Stimulated activated naive CD4-positive, alpha-beta T cell treated with Interleukin-2 at 50 U/mL for 16 hours (primary cell): ENCODE measurements at places on chromosomes 2 and 18.
A peak's percentile ranks its signal among the peaks of the same experiment; 100 is the strongest.

DNA sequence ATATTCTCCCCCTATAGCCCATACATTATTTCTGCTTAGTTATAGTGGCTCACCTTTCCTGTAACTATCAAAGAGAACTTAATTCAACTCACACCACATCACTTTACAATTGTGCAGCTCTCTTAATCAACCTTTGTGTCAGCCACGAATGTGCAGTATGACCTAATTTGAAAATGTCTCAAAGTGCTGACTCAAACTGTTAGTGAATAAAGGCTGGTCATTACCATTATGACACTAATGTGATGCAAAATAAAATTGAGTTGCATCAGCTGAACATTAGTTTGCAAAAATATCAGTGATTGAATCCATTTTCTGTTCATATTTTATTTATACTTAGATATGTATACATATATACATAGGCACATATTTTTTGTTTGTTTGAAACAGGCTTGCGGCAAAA, 251.8 kb downstream of the MEIS1 start:
- DNase-seq: no peak

DNA sequence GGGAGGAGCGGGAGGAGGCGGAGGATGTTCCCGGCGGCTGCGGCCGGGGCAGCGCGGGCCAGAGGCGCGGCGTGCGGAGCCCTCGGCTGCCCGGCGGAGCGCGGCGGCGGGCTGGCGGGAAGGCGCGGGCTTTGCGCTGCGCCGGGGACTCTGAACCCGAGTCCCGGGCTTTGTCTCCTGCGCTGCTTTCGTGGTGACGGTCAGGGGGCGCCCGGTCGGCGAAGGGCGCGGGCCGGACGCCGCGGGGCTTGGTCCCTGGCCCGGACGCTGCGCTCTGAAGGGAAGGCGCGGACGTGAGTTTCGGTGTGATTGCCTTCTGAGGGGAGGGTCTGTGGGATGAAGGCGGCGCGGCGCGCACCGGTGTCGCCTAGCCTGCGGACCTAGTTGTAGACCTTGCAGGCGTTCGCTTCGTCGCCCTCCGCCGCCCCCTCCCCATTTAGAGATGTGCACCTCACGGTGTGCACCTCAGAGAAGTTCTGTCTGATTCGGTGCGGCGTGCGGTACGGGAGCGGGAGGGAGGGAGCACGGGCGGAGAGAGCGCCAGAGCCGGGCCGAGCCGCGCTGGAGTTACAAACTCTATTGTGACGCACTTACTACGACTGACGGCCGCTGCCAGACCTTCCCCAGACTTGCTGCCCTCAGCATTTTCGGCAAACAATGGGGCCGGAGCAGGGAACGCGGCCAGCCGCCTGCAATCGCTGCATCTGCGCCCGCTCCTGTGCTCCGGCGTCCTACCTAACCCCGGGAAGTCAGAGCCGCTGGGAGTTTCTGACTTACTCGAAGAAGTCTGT, 2.1 kb downstream of the BCL2L11 start:
- peak; percentile 28 for DNase-seq

DNA sequence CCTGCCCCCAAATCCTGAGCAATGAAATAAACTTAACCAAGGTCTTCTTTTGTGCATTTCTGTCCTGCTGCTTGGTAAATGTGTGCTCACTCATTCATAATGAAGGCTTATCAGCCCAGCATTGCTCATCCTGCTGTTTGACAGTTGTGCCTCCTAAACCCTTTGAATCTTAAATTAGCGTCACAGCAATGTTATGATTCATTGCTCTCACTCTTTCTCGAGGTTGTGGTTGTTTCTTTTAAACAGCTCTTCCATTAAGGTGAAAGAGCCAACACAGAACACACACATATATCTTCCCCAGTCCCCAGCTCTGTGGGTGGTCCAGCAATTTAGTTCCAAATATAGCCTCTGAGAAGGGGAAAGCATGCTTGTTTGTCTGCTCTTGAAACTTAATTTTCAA, 84.0 kb downstream of the EVA1A start:
- DNase-seq: no peak

GRCh38 chr2:69973335-69973735, 11.9 kb upstream of the ASPRV1 start:
- no peak for DNase-seq

DNA sequence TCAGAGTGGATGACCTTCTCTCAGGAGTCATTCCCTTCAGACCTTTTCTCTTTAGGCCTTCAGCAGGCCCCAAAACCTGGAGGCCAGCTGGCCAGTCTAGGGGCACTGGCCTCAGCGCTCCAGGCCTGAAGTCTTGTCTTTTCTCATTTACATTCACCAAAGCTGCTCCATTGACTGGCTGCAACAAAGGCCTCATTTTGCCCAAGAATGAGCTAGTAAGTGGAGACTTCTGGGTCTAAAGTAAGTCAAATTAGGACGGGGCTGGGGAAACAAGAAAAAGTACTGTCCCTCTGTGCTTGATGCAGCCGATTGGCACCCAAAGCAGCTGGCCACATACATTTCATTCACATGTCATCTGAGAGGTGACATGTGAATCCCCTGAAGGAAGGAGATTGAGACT, 83.8 kb upstream of the RIOK3 start:
- DNase-seq: no peak

GRCh38 chr18:79496978-79497637, 101.4 kb downstream of the NFATC1 start:
- no peak for DNase-seq

DNA sequence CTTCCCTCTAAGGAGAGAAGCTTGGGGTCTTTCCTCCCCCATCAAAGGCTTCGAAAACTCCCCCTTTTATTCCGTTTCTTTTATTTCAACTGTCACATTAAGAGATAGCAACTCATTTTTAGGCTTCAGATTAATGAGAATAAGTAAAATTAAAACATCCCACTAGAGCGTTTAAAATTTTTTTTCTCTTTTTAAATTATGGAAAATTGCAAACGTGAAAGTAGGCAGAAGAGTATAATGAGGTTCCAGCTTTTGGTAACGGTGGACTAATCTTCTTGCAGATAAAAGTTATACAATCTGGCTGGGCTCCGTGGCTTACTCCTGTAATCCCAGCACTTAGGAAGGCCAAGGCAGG, 21.9 kb upstream of the RMP24 start:
- DNase-seq: no peak

GRCh38 chr18:74337912-74338309, 22.3 kb downstream of the C18orf63 start:
- no peak for DNase-seq

GRCh38 chr2:201784563-201784962, 3.8 kb upstream of the ALS2 start:
- no peak for DNase-seq

- no peak for DNase-seq
Measured at GRCh38 chr2:156753766-156754165, 317.6 kb downstream of the GPD2 start.

GRCh38 chr2:73705091-73705490, 32.1 kb downstream of the TPRKB start:
- DNase-seq: no peak

- DNase-seq: no peak
Measured at GRCh38 chr2:134232868-134233727, 20.8 kb upstream of the MGAT5 start.

DNA sequence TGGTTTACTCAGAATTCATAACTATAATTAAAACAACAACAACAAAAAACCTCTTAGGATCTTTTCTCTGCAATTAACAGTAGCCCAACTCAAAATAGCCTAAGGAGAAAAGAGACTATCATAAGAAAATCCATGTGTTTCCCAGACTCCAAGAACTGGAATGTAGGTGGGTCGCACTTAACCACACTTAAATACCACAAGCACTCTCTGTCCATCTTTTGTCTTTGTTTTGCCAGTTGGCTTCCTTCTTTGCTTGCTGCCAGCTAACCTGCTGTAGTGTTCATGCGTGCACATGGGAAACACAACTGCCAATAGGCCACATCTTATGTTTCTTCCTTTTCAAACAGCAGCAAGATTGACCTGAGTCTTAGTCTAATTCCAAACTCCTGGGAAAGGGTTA, 24.1 kb upstream of the ACVR1 start:
- no peak for DNase-seq

DNA sequence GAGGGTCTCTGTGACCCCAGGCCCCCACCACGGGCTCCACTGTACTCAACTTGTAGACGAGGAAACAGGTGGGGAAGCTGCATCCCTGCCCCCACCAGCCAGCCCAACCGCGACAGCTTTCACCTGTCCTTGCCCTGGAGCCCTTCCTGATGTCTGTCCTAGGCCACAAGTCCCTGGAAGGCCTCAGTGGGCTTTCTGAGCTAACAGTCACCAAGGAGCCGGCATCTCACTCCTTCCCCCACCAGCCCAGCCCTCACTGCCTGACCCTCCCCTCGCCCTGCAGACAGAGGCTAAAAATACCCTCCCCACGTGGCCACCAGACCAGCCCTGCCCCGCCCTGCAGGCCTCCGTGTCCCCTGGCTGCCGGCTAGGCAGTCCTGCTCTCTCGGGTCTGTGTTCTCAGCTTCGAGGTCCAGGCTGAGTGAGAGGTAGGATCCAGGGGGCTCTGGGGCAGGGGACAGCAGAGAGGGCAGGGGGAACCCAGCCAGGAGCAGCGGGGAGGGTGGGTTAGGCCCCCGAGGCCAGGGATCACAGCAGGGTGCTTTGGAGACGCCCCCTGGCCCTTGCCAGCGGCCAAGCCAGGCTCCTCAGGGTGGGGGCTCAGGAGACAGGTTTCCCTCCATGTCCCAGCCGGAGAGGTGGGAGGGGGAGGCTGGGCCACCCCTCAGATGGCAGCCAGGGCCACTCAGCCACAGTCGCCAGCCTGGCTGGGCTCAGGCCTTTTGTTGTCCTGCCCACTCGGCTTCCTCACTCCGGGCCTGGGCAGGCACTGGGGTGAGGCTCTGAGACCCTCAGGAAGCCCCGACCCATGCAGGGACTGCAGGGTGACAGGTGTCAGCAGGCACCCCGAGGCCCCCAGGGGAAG, at the start of gene KLHL30:
Gene KLHL30, plus strand, starts transcription at position 338 of the 865 bp plus-strand sequence. CDS start 2,087 bp downstream, outside the sequence.
- DNase-seq: no peak

- no peak for DNase-seq
Measured at GRCh38 chr2:47560107-47560819, 157.3 kb downstream of the MSH2 start.

DNA sequence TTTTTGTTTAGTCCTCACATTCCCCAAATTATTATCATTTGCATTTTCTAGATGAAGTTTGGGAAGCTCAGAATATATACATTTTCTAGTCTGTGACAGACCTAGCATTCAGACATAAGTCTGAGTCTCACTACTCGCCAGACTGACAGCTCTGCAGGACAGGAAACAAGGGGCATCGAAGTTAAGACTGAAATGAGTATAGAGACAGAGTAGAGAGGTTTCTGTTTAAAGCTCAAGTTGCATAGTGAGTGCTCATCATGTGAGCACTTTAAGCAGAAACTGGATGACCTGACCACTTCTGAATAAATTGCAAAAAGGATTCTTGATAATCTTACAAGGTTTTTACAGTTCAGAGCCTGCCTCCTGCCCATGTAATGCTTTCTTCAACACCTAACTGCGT, 1.1 kb downstream of the HADHB start:
- DNase-seq: no peak

DNA sequence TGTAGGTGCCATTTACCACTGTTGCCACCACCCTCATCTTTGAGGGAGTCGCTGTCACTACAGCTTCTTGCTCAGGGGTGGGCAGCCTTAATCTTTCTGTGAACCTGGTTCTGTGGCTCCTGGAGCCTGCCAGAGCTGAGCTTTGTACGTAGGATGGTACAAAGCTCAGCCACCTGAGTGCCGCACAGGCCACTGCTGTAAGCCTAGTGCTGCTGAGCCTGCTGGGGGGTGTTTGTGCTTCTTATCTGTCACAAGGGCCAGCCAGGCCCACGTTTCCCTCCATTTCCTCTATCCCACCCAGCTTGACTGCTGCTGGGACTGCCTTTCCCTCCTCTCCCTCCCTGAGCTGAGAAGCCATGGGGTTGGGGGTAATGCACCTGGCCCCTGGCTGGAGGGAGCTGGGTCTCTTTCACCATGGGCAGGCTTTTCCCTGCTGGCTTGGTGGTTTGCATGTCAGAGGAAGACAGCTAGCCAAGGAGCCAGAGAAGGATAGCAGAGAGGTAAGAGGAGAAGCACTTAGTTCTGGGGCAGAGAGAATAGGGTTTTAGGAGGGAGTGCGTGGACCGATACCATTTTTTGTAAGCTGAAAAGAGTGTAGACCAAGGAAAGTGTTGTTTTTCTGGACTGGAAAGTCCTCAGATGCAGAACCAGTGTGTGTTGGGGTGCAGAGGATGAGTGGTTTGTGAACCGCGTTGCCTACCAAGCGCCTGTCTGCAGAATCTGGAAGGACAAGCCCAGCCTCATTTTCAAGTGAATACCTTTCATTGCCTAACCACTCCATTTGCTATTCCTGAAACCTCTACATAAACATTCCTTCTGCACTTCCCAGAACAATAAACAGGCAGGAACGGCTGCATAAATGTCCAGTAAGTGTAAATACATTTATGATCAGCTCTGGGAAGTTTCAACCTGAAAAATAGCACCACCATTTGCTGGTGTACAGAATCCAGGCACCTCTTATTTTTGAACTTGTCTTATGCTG, 45.1 kb upstream of the FHL2 start:
- no peak for DNase-seq

- DNase-seq: no peak
Measured at GRCh38 chr2:10864861-10865636, 46.7 kb upstream of the KCNF1 start.

DNA sequence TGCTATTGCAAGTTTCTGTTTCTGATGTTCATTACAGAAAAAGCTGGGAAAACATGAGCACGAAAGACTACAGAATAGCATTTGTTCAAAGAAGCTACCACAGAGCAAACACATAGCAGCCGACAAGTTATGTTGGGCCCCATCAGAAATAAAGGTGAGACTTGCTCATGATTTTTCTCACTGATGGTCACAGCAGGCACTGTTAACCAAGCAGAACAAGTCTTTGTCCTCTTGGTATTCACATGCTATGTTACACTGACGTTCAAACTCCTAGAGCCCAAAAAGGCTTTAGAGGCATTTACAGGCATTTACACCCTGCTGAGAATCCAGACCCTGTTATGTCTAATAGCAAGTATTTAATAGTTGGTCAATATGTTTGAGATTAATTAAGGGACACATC, 235.0 kb upstream of the HNMT start:
- DNase-seq: no peak

DNA sequence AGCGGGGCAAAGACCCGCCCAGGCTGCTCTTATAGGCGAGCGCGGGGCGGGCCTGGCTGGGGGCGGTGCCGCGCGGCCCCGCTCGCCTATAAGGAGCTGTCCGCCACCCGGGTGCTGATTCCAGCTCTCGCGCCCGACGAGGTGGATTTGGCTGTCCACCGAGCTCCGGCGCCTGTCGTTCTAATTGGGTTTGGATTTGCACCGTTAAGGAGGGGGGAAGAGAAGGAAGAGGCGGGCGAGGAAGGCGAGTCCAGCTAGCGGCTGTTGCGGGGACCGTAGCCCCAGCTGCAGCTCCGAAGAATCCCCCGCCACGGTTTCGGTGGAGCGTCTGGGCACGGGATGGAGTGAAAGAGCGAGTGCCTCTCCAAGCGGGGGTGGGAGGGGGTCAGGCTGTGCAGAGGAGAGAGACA, at the start of gene CNTNAP5:
Gene CNTNAP5, plus strand, starts transcription at position 117 of the 410 bp plus-strand sequence. CDS start 364 bp downstream, outside the sequence.
- no peak for DNase-seq

- DNase-seq: no peak
Measured at GRCh38 chr18:3121259-3121658, 98.5 kb downstream of the MYOM1 start.

- DNase-seq: no peak
Measured at GRCh38 chr2:213021971-213022899, 129.2 kb downstream of the IKZF2 start.
